ENCODE measurements at places on chromosomes 1 and 21. TPM values are rescaled to one million over a fixed set of nuclear protein-coding genes. Genes with fewer than 3 reads are reported as not detected.

PAQR6 gene
- total RNA-seq = 1.6 TPM

- no peak for DNase-seq
Observed at GRCh38 chr1:111585447-111586086, 34.0 kb upstream of the RAP1A start.

RGS13 gene
- not detected for total RNA-seq

LCE3D gene
- not detected for total RNA-seq

GRCh38 chr21:44259082-44259705 is 2.5 kb downstream of the DNMT3L start:
- DNase-seq = no peak

SPRR2F gene
- not detected for total RNA-seq

CYP4A11 gene
- not detected for total RNA-seq

C1orf115 gene
- total RNA-seq = 15.8 TPM

- no peak for DNase-seq
Observed at GRCh38 chr21:25408666-25409065, 198.6 kb downstream of the MRPL39 start.

DNA sequence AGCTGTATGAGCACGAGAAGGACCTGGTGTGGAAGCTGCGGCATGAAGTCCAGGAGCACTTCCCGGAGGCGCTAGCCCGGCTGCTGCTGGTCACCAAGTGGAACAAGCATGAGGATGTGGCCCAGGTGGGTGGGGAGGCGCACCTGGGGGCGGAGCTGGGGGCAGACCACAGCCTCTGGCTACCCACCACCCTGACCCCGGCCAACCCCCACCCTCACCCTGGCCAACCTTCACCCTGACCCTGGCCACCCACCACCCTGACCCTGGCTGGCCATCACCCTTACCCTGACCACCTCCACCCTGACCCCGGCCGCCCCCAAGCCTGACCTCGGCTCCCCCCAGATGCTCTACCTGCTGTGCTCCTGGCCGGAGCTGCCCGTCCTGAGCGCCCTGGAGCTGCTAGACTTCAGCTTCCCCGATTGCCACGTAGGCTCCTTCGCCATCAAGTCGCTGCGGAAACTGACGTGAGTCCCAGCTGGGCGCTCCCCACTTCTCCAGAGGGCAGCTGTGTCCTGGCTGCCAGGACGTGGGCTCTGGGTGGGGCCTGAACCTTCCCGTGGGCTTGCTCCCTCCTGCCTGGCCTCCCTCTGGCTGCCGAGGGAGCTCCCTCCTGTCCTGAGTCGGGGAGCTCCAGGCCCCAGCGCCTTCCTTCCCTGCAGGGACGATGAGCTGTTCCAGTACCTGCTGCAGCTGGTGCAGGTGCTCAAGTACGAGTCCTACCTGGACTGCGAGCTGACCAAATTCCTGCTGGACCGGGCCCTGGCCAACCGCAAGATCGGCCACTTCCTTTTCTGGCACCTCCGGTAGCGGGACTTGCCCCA is 69.5 kb downstream of the PIK3CD start:
- no peak for DNase-seq

GRCh38 chr1:59198564-59198963 is 98.3 kb upstream of the FGGY start:
- no peak for DNase-seq

DNA sequence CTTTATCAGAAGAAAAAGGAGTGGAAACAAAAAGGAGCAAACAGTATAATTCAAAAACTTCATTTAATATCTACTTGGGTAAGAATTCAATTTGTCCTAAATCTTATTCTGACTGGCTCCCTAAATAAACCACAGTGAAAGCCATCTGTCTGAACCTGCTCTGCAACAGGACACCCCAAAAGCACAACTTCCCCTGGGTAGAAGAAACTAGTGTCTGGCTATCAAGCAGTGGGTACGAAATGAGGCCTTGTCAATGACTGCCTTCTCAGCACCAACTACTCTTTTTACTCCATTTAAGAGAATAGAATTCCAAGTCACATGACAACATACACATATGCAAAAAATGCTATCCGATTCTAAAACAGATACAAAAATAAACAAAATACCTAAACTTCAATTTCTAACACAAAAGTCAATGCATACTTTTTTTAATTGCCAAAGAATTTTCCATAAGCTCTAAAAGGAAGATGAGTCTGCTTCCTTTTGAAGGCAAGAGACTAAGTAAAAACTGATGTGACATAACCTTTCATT is 206.8 kb downstream of the SLC45A1 start:
- DNase-seq = no peak

GRCh38 chr1:116298746-116299145 is 74.3 kb upstream of the ATP1A1 start:
- DNase-seq = no peak

Measured in endothelial cell of umbilical vein (primary cell).